ENCODE measurements at places on chromosomes 2 and 18.

- DNase-seq, result no peak
Observed at GRCh38 chr18:49725809-49726674, 87.3 kb downstream of the ACAA2 start.

DNA sequence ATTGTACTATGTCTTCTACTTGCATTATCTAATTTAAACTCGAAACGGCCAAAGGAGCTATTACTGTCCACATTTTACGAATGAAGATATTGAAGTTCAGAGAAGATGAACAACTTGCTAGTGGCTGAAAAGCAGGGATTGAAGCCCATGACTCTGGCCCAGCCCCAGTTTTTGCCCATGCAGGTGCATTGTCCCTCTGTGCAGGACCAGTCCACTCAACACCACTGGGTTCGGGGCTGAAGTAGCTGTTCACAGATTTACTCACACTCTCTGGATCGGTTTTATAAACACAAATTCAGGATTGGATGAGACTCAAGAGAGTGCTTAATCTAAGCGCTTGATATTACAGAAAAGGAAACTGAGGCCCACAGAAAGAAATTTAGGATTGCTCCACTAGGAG, 1.4 kb upstream of the IHH start:
- no peak for DNase-seq

DNA sequence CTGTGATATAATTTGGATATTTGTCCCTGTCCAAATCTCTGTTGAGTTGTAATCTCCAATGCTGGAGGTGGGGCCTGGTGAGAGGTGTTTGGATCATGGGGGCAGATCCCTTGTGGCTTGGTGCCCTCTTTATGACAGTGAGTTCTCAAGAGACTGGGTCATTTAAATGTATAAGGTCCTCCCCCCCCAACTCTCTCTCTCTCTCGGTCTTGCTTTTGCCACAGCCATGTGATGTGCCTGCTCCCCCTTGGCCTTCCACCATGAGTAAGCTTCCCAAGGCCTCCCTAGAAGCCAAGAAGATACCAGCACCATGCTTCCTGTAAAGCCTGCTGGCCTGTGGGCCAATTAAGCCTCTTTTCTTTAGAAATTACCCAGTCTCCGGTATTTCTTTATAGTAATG, 58.6 kb downstream of the FN1 start:
- no peak for DNase-seq

DNA sequence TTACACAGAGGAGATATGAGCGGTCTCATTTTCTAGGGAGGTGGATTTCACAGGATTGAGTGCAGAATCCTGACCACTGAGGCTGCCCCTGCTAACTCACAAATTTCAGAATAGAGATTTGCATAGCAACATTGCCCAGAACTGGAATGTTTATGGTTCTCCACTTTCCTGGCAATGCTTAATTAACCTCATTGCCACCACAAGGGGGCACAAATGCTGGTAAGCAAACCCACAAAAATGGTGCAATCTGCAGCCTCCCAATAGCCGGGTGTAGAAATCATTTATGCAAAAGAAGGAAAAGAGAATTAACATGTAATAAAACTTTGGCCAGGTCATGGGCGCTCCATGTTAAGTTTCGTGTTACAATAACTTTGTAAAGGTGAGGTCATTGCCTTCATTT, 112.4 kb downstream of the CYRIA start:
- DNase-seq, result no peak

DNA sequence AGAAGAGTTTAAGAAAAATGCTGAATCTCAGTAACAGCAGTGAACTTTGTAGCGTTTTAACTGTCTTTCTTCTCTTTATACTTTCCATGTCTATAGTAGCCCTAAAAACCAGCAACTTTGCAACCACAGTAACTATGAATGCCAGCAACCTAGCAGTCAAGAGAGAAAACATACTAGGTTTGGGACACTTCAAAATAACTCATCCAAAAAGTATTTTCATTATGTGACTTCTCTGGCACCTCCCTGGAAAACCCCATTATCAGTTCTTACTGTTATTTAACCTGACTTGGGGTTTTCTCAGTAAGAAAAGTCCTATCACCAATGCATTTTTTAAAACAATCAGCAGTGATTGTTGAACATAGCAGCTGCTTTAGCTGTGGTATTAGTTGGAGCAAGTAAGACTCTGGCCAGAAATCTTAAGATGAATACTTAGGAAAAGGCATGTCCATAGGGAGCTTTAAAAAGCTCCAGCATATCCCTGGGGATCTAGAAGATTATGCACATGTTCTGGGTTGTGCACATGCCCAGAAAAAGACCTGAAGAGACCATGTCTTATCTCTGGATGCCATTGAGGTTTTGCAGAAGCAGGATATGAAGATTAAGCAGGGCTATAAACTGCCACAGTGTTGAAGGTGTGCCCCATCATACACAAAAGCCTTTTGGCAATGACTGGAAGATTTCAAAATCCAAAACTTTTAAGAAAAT, 411.3 kb downstream of the CMPK2 start:
- DNase-seq, result no peak

GRCh38 chr18:48656582-48656981, 117.8 kb downstream of the CTIF start:
- DNase-seq, result no peak
